RCC 7860 (cell line): ENCODE measurements at places on chromosomes 6 and 20.

GRCh38 chr6:27188885-27189418 is 58.5 kb upstream of the PRSS16 start:
- peak; percentile 60 for DNase-seq

GRCh38 chr6:11236076-11236750 is 3.7 kb upstream of the NEDD9 start:
- DNase-seq, result peak; percentile 40

DNA sequence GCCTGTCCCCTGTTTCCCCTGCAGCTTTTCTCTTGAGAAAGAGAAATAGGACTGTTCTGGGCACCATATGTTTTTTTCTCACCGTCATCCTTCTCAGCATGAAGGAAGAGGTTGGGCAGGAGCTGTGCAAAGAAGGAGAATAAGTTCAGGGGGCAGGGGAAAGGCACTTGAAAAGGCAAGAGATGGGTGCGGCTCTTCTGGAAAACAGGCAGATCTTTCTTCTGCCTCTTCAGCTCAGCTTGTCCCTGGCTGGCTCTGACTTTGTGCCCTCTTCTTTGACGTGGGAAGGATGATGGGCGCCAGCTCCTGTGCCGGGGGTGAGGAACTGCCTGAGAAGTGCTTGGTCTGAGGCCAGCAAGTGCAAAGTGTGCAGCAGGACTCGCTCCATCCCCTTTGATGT is 206.5 kb downstream of the DOK5 start:
- DNase-seq, result no peak

- DNase-seq, result peak; percentile 93
Measured at GRCh38 chr6:22828179-22829062, 259.1 kb downstream of the HDGFL1 start.

DNA sequence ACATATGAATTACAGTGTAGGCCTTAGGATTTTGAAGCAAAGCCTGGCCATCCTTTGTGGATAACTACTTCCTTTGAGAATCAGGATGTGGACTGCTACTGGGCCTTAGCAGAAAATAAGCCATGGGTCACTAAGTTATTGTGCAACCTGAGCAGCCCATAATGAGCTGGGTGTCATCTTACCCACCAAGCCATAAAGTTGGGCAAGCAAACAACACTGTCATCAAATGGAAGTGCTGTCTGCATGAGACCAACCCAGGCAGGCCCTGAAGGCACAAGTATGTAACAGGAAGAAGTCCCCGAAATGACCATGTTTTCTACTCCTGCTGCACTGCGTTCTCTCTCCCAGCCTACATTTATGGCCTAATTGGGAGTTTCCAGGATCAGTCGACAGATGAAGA is 205.6 kb upstream of the GGTLC1 start:
- no peak for DNase-seq

GRCh38 chr6:33317419-33317668 is 200 bp downstream of the ZBTB22 start:
- DNase-seq, result no peak

- DNase-seq, result no peak
Measured at GRCh38 chr20:8414586-8415274, 282.7 kb downstream of the PLCB1 start.

GRCh38 chr6:170210026-170210390 is 80.9 kb downstream of the DLL1 start:
- DNase-seq, result no peak

DNA sequence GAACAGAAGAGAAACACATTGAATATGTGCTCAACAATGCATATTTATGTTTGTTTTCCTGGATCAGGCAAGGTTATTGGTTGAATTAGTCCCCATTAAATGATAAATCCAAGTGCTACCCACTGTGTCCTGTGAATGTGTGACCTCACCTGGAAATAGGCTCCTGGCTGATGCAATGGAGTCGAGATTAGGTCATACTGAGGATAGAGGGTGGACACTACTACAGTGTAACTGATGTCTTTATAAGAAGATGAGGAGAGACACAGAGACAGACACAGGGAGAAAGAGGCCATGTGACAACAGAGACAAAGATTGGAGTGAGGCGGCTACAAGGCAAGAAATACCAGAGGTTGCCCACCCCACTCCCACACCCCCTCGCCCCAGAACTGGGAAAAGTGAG is 559.3 kb downstream of the C6orf118 start:
- no peak for DNase-seq

- DNase-seq, result no peak
Measured at GRCh38 chr20:59782986-59783640, 150.3 kb downstream of the SYCP2 start.

GRCh38 chr6:63816982-63817436 is 181.4 kb downstream of the PHF3 start:
- DNase-seq, result no peak

GRCh38 chr6:2109796-2110195 is 135.6 kb downstream of the GMDS start:
- DNase-seq, result no peak

- no peak for DNase-seq
Measured at GRCh38 chr6:111713236-111713635, 107.6 kb upstream of the TRAF3IP2 start.

- DNase-seq, result no peak
Measured at GRCh38 chr6:100701728-100702127, 179.4 kb downstream of the ASCC3 start.

DNA sequence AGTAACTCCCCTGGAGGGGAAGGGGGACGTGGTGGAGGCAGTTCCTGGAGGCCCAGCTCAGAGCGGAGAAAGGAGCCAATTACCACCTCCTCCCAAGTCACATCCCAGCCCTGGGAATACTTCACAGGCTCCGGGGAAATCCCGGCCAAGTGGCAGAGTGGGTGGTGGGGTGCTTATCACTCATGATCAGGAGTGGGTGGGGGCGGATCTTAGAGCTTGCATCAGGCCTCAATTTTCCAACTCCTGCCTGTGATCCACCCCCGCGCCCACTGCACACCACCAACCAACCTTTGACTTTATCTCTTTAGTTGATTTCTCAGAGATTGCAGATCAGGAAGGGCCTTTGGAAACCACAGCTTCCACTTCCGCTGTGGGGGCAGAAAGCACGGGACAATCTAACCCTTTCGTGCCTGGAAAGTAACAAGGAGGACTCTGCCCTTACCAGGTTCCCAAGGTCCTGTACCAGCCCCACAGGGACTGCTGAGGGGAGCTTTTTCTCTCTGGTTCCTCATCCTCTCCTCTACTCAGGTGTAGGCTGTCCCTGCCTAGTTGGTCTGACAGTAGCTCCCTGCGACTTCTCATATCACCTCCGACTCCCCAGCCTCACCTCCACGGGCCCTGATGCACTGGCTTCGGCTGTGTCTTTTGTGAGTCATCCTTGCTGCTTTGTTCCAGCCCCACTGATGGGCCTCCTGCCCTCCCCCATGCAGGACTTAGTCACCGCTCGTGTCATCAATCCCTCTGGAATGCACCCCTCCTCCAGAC is 24.9 kb upstream of the IER3 start:
- peak; percentile 94 for DNase-seq

DNA sequence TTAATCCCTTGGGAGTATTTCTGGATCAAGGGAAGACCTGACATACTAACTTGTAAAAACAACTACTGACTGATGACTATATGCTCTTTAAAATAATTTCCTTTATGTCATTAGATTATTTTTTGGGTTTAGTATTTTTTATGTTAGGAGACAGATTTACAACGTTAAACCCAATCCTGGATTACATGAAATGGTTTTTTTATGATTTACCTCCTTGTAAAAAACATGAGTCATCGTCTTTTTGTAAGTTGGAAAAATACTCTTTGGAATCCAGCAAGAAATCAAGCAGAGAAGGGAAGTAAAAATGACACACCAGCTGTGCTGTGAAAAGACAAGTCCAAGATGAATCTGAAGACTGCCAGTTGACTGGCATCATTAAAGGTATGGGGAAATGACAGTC is 6.7 kb downstream of the STK4 start:
- DNase-seq, result no peak

GRCh38 chr6:142374091-142374770 is 72.4 kb downstream of the ADGRG6 start:
- DNase-seq, result no peak

DNA sequence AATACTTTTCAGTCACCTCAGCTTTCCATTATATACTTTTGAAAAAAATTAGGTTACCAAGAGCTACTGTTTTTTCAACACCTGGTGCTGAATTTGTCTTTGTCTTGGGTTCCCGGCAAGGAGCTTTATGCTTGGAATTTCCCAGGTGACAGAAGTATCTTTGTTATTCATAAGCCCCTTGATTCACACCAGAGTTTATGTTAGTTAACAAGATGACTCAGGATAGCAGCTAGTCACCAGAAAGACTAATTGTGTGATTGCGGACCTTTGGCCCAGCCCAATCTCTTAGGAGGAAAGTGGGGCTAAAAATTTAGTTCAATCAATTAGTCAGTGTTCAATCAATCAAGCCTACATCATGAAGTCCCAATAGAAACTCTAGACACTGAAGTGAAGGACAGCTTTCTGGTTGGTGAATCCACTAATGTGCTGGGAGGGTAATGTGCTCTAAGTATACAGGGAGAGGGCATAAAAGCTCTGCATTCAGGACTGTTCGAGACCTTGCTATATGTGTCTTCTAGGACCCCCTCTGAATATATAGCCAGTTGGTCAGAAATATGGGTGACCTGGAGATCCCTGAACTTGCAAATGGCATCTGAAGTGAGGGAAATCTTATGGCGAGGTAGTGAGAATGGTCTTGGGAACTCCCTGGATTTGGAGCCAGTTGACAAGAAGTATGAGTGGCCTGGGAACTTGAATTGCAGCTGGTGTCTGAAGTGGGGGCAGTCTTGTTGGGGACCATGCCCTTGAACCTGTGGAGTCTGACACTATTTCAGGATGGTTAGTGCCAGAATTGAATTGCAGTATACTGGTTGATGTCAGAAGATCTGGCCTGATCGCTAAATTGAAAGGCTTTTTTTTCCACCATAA is 16.2 kb downstream of the TMEM30A start:
- peak; percentile 10 for DNase-seq

DNA sequence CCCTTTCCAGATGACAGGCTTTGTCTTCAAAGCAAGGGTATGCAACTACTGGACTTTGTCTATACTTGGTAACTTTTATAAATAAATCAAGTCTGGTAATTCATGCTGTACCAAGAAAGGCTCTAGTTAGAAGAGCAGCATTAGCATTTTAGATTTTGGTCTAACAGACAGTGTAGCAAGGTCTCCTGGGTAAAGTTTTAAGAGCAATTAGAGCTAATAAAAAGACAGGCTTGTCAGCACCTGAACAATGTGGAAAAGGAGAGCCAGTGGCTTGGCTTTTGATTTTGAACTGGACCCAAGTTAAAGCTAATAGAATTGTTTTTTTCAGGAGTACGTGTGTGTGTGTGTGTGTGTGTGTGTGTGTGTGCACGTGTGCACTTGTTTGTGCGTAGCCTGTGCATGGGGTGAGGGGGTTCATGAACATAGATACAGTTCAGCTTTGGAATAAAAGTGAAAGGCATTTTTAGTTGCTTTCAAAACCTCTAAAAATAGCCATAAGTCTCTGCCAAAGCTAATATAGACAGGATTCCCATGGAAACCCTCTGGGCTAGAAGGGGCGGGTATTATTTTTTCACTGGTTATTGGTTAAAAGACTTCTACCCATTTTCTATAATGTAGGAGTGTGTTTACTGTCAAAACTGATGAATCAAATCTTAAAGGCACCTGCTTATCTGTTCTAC is 138.4 kb downstream of the KCNQ5 start:
- no peak for DNase-seq

GRCh38 chr20:33516882-33517281 is 27.0 kb downstream of the CBFA2T2 start:
- no peak for DNase-seq

GRCh38 chr6:73969971-73970970 is 274.3 kb downstream of the CD109 start:
- peak; percentile 6 for DNase-seq

DNA sequence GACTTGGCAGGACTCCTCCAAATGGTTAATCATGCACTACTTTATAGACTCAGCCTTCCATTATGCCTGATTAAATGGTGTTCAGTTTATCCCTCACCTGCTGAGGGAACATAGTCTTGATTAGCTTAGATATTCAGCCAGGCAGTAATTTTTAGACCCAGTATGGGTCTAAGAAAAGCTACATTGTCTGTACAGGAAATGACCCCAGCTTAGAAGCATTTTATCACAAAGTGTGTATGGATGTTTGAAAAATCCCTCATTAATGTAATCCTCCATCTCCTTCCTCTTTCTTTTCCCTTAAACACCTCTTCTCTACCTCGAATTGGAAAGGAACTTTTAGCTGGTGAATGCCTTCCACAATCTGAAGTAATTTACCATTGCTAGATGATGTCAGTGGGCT is 252.2 kb upstream of the BMP2 start:
- DNase-seq, result no peak

DNA sequence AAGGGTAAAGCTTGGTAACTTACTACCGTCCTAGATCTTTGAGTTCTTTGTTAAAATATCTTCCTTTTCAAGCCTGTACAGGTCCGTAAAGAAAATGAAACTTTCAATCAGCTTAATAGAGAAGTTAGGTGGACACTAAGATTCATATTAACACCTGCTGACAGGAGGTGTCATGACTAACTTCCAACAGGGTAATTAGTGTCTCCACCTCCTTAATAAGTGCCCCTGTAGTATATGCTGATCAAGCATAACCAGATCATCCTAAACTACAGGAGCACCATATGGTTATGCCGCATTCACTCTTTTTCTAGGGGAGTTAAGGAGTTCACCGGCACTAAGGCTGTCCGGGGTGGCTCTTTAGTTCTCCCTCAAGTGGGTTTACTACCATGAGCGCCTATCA is 23.9 kb upstream of the RALGAPA2 start:
- no peak for DNase-seq

DNA sequence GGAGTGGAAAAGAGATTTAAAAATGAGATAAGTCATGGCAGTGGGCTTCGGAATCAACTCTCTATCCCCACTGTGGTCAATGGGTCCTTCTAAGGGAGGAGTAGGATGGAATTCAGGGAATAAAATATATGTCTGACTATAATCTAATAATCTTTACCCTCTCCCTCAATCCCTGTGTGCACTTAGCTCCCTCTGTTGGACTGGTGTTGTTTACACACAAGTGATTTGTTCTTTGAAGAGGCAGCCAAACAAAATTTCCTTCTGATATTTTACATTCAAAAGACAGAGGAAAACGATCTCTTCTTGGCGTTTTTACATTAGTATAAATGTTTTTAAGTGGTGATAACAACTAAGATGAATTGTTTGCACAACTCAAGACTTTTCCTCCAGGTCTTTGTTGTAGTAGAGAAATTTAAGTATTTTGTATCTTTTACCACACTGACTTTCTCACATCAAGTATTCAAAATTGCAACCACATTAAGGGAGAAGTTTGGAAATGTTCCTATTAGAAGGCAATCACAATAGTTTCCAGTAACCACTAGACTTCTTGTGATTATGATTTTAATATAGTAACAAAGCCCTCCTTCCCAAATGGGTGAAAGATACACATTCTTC is 317.8 kb downstream of the CENPW start:
- DNase-seq, result no peak
